AG04449 (cell line): ENCODE measurements at places on chromosomes 7 and 10.

DNA sequence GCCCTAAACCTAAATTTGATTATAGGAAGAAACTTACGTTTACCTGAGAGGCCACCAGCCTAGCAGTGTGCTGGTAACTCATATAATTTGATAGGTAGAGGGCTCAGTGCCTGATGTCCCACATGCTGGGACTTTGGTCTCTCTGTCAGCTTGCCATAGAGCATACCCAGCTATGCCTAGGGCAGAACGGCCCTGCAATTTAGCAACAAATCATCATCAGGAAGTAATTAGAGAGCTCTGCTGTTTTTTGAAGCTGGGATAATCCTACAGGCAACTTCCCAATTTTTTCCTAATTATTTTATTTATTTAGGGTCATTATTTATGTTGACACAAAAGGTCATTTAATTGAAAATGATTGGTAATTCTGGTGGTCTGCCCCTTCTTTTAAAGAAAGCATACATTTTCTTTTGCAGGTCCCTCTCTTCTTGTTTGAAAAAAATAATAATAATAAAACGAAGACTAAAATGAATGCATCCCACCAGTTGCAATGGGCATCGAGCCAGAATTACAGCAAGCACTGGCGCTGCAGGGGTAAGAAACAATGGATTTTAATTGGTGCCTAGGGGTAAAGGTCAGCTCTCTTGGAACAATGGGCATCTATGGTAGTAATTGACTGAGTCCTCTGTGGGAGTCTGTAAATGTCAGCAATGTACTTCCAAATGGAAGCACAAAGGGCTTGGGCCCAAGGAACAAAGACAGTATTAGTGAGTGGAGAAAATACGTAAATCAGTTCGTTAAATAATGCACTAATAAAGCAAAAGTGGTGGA, 348.0 kb downstream of the SORCS1 start:
- DNase-seq: no peak

DNA sequence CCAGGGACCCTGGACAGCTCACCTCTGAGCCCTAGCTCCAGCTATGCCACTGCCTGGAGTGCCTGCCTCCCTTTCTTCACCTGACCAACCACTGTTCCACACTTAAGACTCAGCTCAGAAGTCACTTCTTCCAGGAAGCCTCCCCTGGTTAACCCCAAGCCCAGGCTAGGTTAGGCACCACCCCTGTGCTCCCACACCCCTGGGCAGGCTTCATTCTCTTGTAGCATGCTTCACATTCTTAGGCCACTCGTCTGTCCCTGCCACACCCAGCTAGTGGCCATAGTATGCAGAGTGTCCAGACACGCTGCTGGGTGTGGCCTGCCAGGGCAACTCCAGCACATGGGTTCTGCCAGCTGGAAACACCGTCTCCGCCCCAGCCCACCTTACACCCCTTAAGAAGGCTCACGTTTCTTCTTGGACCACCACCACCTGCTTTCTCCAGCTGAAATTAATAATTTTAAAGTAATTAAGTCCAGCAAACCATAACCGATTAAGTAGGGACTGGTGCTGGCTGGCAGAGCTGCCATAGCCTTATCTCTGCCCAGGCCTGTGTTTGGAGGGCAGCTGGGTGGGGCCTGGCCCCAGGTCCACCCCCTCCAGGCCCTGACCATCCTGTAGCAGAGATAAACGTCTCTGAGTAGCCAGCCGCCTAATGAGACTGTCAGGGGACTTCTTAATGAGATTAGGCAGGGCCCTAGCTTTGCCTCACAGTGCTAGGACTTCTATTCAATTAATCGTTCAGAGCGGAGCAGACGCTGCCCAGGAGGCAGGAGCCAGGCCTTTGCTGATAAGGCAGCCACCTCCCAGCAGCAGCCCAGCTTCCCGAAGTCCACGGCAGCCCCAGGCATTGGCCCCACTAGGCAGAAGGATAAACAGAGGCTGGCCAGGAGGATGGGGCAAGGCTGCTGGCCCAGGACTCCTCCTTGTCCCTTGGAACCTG, 20.5 kb downstream of the GRID1 start:
- no peak for DNase-seq

- no peak for DNase-seq
These were observed 125.8 kb upstream of the PTN start for GRCh38 chr7:137469191-137469811.

DNA sequence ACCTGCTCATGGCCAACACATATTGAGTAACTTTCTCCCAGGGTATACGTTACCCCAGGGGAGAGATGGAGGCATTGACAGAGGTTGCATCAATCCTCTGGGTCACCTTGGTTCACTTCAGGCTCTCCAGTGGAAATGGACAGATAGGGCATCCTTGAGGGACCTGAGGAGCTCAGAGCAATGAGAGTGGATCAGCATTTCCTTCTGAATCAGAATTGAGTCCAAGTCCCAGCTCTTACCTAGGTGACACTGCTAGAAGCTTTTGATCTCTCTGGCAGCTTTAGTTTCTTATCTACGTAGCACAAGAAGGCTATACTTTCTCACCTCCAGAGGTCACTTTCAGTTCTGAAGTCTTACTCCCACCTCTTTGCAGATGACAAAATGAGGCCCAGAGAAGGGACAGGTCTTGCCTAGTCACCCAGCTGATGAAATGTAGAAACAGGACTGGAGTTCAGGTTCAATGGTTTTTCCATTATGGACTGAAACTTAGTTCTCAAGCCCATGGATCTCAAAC, 35.2 kb downstream of the PANK1 start:
- DNase-seq: no peak

- no peak for DNase-seq
These were observed 287.9 kb upstream of the KLF14 start for GRCh38 chr7:131021902-131022301.

- no peak for DNase-seq
These were observed 344.9 kb upstream of the CHRM2 start for GRCh38 chr7:136523571-136523970.

DNA sequence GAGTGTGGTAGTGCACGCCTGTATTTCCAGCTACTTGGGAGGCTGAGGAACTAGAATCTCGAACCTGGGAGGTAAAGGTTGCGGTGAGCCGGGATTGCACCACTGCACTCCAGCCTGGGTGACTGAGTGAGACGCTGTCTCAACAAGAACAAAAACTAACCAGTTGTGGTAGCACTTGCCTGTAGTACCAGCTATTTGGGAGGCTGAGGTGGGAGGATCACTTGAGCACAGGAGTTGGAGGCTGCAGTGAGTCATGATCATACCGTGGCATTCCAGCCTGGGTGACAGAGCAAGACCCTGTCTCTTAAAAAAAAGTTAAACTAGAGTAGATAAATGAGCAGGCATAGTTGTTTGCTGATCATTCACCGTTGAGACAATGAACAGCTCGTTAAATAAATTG, 48.9 kb downstream of the CUX1 start:
- DNase-seq: no peak

- no peak for DNase-seq
These were observed 86.2 kb downstream of the CXCL12 start for GRCh38 chr10:44298713-44299112.
